Renal cortex interstitium (tissue), 15 donors: ENCODE measurements at places on chromosomes 2 and 18. TPM values are rescaled to one million over a fixed set of nuclear protein-coding genes. Genes with fewer than 3 reads are reported as not detected.

DNA sequence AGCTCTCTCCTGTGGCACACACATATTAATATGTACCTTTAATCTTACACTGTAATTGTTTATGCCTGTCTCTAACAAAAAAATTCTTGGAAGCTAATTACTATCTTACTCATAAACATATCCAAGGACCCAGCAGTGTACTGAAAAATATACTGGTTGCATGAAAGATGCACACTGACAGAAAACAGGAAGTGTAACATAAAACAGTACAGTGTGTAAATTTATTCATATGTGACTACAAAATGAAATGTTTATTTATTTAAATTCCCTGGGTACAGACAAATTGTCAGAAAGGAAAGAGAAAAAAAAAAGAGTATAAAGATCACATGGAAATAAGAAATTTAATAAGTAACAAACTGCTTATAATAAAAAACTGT, 28.5 kb downstream of the TMEM131 start:
- no peak for DNase-seq

DNA sequence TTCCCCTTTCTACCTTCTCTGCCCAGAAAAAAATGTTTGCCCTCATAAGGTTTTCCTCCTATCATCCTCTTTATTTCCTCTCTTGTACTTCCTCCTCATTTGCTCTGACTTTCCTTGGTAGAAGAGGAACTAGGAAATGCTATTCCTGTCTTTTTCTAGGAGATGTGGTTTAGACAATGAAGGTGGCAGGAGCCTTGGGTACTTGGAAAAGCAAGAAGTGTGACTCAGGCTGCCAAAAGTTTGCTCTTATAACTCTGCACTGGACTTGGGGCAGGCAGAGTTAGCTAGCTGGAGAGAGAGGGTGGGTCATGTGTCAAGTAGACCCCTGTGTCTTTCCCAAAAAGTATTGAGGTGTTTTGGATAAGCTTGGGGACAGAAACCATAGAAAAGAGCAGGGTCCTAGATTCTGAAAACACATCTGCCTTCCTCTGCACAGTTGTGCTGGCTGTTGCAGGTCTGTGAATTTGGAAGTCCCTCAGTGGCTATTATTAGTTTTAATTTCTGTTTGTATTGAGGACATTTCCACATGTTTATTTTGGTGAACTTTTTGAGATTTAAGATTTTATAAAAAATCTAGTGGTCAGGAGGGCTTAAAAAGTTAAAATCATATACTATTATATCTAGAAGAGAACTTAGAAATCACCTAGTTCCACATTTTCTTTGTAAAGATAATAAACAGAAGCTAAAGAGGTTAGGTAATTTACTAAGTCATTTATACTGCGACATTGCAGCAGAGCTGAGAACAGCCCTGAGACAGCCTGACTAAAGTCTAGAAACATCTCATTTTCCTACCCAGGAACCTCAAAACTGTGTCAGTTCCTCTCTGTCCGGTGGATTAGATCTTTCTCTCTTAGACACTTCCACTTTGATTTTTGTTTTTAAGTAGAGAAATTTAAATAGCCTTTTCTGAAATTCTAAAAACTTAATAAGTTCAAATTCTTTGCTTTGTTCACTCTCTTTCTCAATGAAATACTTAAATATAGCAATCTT, 16.0 kb downstream of the INSIG2 start:
- no peak for DNase-seq

Gene IRS1
- polyA plus RNA-seq = 14.2 TPM

- peak; percentile 39 for DNase-seq
These were observed 27.8 kb upstream of the GAREM2 start for GRCh38 chr2:26144953-26145680.

DNA sequence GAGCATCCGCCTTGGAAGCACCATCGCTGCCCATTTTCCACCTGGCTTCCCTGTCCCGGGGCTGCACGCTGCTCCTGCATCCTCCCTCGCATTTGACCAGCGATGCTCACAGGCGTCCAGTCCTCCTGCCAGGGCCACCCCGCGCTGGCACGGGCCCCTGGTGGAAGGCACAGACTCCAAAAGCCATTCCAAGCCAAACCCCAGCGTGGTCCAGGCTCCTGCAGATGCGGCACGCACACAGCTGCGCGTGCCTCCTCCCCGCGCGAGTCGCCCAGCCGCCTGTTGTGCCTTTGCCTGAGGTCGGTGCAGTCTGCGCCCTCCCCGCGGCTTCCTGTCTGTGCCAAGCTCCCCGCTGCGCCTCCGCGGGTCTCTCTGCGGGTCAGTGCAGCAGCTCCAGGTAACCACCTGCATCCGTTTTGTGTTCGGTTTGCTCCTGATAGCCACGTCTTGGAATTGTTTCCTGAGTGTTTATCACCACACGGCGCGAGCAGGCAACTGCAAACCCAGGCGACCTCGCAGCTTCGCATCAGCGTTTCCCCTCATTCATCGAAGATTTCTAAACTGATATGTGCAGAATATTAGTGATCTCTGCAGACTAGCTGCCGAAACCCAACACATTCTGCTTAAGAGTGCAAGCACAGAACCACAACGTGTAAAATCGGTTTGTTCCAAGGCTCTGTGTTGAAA, 65.2 kb upstream of the SALL3 start:
- no peak for DNase-seq

DNA sequence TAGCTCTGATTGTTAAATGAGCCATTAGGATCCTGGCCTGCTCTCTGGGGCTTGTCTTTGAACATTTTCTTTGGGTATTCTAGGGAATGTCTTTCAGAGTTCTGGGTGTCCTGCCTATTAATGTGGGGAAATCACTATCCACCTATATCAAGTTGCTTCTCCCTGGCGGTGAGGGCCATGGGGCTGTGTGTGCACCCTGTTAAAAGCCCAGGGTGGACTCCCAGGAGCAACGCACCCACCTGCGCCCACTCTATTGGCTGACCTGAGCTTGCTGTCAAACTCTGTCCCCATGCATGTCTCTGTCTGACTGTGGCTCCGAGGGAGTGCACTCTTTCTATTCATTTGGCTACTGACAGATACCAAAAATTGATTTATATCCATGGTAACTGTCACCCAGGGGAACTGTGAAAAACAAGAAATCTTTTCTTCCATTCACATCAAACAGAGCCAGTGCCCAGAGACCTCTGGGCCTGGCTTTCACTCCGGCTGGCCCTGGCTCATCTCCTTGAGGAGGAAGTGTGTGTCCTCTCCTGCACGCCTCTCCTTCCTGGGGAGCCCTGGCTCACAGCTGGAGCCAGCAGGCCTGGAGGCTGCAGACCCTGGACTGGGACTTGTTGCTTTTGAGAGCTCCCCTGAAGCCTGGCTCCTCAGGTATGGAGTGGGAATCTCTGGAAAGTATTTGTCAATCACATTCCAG, 10.5 kb upstream of the TOGARAM2 start:
- DNase-seq = no peak

- DNase-seq = no peak
These were observed 19.7 kb downstream of the CABLES1 start for GRCh38 chr18:23154823-23155500.

- no peak for DNase-seq
These were observed 133.8 kb upstream of the CTDP1 start for GRCh38 chr18:79545736-79546171.

Gene WDR7
- polyA plus RNA-seq = 14.1 TPM

DNA sequence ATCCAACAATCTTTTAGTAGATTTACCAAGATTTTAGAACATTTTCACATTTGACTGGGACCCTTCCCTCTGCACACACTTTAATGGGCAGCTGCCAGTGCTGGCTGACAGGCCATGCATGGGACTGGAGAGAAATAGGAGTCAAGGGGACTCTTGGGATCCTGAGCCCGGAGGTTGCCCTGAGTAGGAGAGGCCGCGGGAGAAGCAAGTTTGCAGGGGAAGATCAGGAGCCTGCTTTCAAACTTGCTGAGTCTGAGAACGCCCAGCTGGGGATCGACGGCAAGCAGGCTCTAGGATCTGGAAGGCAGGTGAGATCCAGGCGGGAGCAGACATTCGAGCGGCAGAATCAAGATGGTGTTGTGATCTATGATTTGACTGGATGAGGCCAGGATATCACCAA, 186.1 kb downstream of the HDAC4 start:
- DNase-seq = no peak

GRCh38 chr2:128812183-128812940, 493.7 kb upstream of the HS6ST1 start:
- DNase-seq = no peak

- no peak for DNase-seq
These were observed 217.4 kb downstream of the CDCA7 start for GRCh38 chr2:173571887-173572680.

GRCh38 chr18:848062-848861, 36.2 kb upstream of the YES1 start:
- DNase-seq = no peak

DNA sequence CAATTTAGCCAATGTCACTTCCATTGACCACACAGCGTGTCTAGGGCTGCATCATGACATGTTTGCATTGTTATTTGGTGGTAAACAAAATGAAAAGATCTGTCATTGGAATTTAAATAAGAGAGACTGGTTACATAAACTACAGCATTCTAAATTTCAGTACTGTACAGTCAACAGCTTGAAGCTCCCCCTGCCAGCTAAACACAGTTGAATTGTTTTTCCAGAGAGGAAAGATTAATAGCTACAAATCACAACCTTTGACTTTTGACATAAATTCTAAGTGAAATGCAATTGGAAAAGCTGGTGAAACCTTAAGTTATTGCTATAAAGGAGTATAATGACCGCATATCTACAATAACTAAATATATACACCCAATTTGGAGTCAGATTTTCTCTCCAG, 1600.0 kb upstream of the ACVR2A start:
- no peak for DNase-seq

DNA sequence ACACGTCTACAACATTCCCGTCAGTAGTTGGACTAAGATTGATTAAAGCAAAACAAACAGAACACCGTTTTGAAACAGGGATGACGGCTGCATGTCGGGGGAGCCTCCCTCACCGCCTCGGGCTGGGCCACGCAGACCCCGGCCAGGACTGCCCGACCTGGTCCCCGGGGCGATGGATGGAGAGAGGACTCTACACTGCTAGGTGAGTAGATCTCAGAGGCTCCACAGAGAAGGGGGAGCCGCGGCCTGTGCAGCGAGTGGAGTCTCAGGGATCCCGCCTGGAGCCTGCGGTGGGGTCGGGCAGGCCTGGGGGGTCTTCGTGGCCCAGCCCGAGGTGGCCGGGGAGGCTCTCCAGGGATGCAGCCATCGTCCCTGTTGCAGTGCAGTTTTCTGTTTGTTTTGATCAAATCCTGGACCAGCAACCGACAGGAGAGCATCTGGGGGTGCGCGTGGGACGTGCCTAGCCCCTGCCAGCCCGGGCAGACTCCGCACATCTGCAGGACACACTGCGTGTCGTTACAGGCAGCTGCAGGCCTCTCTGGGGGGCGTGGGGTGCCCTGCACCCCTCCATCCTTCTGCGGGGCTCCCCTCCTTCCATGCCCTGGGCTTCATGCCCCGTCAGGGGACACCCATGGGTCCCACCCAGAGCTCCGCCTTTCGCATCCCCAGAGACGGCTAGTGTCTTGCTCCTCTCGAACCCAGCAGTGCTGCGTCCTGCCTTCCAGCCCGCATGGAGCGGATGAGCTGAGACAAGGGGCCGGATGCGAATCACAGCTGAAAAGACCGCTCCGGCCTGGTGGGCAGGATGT, 143.6 kb downstream of the RTP5 start:
- DNase-seq = no peak

GRCh38 chr18:9734189-9734588, 26.1 kb downstream of the RAB31 start:
- no peak for DNase-seq

Gene PELI1
- 31.2 TPM for polyA plus RNA-seq

DNA sequence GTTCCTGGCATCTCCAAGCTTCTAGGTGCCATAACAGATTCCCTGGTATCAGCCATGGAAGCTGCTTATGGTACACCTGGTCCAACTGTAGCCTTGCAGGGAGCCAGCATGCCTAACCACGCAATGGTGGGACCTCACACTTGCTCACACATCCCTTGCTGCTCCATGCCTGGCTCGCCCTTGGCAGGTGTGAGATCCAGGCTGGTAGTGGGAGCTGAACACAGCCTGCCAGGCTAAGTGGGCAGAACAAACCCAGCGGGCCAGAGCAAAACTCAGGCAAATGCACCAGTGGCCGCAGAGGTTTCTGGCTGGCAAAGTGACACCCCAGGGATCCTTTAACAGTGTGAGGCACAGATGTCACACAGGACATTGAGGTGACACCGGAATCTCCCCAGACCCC, 185.8 kb downstream of the NDUFA10 start:
- no peak for DNase-seq

GRCh38 chr18:57023275-57023882, 123.5 kb upstream of the BOD1L2 start:
- DNase-seq = no peak

DNA sequence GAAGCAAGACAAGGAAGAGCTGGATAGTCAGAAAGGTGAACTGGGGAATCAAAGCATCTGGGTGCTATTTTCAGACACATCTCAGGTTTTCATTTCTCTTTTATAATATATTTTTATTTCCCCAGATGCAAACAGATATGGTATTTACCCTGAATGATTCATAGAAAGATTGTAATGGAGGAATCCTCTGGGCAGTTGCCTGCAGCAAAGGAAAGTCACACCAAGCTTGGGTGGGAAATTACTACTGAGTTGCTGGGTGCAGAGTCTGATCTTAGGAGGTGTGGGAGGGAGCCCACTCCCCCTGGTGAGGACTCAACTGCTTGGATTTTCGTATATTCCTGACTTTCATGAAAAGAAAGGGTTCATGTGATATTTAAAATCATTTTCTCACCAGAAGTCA, 2.1 kb downstream of the EFR3B start:
- no peak for DNase-seq

DNA sequence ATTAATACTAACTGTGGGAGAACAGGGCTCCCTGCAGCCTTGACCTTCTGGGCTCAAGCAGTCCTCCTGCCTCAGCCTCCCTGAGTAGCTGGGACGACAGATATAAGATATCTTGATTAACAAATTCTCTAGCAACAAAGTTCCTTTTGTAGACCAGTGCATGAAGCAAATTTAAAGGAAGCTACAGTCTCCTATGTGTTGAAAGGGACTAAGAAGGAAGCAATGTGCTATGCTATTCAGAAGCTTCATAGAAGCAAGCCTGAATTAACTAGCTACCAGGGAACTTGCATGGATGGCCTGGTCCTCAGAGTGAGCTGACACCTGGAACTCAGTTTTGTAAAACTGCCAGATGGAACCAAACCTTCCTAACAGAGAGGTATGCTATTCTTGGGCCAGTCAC, 33.2 kb downstream of the RAPH1 start:
- no peak for DNase-seq

GRCh38 chr2:185466915-185467314, 271.7 kb upstream of the FSIP2 start:
- no peak for DNase-seq
